ENCODE measurements at places on chromosomes 13 and 19.

DNA sequence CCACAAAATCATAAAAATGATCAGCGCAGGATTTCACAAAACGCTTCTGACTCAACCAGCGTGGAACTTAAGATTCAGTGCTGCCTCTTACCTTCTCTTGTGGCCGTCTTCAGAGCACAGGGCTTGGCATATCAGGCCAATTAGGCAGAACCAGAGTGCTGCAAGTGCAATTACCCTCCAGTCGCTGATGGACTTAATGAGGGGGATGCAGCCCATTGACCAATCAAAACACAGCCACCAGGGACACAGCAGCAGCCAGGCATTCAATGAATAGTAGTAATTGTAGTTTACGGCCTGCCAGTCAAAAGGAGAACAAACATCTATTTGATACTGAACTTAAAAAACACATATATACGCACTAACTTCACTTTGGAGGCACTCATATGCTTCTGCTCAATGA, 38.2 kb downstream of the TMTC4 start:
- no peak for DNase-seq

DNA sequence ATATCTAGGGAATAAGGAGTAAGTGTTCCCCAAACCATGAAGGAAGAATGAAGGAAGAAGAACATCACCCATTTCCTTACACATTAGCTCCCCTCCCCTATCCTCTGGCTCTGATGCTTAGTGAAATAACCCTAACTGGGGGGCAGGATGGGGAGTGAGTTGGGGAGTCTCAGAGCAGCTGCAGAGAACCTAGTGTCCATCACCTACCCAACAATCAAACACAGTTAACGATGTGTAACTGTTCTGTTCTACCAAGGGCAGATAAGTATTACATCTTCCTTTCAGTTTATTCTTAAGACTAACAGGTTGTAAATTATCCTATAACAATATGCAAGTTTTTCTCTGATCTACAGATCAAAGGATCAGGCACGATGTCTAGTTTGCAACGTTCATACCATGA, 12.8 kb downstream of the ELF1 start:
- no peak for DNase-seq

GRCh38 chr13:31769575-31769974, 30.2 kb downstream of the RXFP2 start:
- no peak for DNase-seq

DNA sequence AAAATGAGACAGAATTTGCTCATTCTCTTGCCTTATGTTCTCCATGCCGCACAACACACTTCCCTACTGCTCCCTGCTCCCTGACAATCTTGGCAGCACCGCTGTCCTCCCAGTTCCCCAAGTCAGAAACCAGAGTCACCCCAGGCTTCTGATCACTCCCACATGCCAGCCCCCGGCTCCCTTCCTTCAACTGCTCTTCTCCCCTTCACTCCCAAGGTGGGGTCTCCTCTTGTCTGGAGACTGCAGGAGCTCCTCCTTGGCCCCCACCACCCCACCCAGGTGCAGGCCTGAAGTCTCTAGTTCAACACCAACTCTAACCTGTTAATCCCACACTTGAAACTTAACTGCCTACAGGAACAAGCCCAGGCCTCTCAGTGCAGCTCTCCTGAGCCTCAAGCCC, 16.8 kb upstream of the AKAP8 start:
- DNase-seq: no peak

DNA sequence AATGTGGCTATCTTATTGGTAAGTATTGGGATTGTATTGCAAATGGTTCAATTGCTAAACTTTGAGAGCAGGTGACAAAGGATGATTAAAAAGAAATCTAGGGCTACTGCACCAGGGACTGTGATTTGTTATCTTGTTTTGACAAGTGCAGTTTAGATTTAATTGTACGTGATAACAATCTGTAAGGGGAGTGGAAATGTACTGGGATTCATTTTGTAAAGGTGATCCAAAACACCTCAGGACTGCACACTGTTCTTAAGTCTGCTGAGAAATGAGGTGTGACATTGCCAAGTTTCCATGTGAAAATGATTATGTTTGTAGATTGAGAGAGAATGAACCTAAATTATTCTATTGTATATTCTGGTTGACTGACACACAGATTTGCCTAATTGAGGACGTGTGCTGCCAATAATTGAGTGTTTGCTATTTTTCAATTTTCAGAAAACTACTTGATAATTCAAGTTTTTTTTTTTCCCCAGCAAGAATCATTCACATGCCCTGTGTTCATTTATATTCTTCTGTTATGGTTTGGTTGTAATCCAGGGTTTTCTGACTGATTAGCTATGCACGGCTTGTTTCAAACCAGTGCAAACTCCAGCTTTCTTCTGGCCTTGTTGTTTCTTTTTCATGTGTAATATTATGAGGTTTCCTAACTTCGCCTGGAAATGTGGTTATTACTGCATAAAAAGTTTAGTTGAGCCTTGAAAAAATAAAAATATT, 308.0 kb downstream of the OLFM4 start:
- no peak for DNase-seq

DNA sequence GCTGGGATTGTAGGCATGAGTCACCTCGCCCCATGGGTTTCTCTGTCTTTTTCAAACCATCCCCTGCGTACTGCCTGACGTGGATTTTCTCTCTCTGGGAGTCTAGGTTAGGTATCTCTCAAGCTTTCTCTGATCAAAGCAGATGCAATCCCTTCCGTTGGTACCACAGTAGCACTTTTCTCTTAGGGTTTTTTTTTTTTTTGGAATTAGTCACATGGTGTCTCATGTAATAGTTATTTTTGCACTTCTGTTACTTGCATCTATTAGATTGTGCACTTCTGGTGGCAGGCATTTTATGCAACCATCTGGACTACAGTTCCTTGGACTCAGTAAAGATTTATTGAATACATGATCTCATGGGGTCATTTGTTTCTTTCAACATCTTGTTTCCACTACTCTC, 72.1 kb downstream of the GPC6 start:
- DNase-seq: no peak

DNA sequence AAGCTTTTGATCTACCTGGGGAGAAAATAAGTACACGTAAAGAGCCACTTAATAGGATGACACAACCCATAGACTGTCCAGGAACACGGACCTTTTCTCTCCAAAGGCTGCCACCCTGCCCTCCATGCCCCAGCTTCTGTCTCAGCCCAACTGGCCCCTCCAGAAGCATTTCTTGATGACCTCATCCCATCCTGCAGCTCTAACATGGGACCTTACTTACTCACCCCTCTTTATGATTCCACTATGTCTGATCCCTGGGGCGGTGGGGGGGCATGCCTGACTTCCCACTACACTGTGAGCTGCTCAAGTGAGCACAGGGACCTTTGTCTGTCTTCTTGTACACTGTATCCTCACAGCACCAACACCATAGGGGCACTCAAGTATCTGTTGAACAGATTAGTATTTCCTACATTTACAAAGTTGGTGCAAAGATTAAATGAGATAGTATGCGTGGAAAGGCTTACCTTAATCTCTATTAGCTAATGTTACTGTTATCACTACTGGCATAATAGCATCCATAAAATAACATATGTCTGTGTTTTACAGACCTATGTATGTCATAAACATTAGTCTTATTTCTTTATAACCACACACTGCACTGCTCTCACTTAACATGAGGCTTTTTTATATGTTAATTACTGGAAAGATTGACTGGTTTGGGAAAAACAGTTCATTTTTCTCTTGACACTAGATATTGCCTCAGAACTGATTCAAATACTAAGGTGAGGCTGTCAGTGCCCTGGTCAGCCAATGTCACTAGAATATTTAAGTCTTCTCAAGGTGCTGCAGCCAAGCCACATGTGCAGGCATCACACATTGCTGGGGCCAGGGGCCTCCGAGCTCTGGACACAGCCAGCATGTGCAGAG, 100.9 kb downstream of the FOXO1 start:
- no peak for DNase-seq

- no peak for DNase-seq
Observed at GRCh38 chr13:46949211-46949610, 52.4 kb upstream of the HTR2A start.

- DNase-seq: no peak
Observed at GRCh38 chr19:5094768-5095567, 126.1 kb downstream of the KDM4B start.

- no peak for DNase-seq
Observed at GRCh38 chr19:8532225-8532624, 18.3 kb upstream of the ZNF414 start.

DNA sequence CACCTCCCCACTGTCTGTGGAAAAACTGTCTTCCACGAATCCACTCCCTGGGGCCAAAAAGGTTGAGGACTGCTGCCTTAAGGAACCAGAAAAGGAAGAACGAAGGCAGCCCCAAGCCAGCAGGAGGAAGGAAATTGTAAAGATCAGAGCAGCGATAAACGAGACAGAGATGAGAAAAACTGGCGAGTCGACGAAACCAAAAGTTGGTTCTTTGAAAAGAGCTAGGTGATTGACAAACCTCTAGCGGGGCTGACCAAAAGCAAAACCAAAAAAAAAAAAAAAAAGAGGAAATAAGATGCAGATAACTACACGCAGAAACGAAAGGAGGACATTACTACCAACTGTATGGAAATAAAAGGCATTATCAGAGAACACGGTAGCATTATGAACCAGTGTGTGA, 76.9 kb downstream of the GADD45B start:
- no peak for DNase-seq

- DNase-seq: no peak
Observed at GRCh38 chr13:33355201-33355895, 69.8 kb upstream of the STARD13 start.

- DNase-seq: no peak
Observed at GRCh38 chr19:12527034-12527836, 24.0 kb downstream of the ZNF564 start.

DNA sequence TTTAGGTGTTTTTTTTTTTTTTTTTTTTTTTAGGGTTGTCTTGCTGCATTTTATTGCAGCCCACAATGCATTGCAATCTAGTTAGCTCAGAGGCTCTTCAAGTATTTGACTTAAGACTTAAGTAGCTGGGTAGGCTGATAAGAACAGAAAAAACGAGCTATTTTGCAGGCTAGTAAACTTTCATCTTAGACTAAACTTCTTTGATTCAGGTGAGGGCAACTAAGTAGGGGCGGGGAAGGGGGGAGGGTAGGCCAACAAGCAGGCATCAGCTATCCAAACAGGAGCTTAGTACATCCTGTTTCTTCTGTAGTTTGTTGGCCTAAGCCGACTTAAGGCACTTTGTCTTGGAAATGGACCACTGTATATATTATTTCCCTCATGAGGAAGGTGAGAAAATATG, 4.9 kb upstream of the TDRD3 start:
- DNase-seq: no peak

- DNase-seq: no peak
Observed at GRCh38 chr19:4511300-4512054, 6.8 kb downstream of the PLIN4 start.

- no peak for DNase-seq
Observed at GRCh38 chr13:51959773-51960172, 51.5 kb downstream of the ATP7B start.

DNA sequence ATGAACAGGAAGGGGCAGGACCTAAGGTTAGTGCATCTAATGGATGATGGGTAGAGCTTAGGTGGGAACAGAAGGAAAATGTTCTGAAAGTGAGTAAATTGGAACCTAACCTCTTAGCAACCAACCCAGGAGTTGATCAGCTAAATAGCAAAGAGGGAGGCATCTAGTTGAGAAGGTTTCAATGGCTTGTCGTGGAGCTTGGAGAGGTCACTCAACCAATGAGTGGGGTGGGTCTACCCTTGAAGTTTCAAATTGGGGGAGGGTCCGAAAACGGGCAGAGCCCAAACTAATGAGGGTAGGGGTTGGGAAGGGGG, 5.7 kb upstream of the SHKBP1 start:
- no peak for DNase-seq

DNA sequence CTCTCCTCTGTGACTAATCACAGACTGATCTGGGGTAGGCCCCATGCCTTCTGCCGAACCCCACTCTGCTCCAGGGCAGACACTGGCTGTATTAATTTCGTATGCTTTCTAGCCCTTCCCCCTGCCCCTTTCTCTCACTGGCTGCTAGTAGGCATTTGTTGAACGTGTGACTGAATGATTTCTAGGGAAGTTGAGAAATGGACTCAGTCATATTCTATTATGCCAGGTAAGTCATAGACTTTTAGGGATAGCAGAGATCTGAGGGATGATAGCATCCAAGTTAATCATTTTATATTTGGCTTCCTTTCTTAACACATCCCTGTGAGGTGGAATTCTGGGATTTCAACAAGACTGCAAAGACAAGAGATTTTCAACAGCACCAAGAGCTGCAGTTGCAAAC, 166.4 kb downstream of the FGF9 start:
- no peak for DNase-seq

GRCh38 chr19:35348911-35349611, 1.4 kb downstream of the FFAR1 start:
- DNase-seq: no peak

DNA sequence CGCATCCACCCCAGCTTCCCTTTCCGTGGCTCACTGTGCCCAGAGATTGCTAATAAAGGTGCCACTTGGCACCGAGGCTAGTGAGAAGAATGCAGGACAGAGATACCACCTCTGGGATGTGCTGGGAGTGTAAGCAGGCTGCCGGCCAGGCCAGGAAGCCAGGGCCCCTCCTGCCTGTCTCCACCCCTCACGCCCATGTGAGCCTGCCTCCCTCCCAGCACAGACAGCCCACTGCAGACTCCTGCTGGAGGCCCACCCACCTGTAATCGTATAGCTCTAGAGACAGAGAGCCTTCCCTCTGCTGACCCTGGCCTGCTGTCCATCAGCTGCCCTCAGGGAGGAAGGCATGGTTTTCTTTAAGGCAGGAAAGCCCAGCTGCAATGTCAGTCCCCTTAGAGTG, 13.9 kb downstream of the VSTM2B start:
- DNase-seq: no peak

GRCh38 chr19:31286491-31286890, 62.7 kb downstream of the TSHZ3 start:
- DNase-seq: no peak

DNA sequence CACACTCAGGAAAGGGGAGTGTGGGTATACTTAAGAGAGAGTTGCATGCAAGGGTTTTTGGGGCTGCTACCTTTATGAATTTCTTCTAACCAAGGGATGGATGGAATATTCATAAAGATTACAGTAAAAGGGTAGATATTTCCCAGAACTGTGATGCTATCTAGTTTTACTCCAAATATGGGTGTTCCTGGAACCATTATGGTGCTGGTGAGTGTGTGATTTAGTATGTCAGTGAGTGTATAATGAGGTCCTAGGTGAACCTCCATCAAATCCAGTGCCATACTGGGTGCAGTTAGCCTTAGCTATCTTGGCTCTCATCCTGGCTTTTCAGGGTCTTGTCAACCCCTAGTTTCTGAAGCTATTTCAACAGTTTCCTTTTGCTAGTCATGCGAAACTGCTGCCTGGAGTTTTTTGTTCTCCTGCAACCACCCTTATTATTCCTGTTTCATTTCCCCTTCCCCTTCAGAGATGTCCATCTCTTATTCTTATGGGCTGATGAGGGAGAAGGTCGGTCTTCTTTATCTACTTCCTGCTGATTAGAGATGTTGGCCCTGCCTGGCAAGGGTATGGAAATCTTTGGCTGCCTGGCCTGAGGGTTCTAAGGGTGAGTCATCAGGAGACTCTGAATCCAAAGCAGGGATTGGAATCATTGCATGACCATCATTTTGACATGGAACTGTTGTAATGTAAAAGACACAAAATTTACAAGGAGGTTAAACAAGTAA, 202.3 kb downstream of the NBEA start:
- no peak for DNase-seq

- no peak for DNase-seq
Observed at GRCh38 chr13:92727118-92727517, 499.5 kb upstream of the GPC6 start.

Measured in stimulated activated CD8-positive, alpha-beta memory T cell treated with anti-CD3 and anti-CD28 coated beads, Interleukin-2, amount 100 ng/mL, for 48 hours (primary cell).